ENCODE measurements at places on chromosomes 5 and 9. TPM values are rescaled to one million over a fixed set of nuclear protein-coding genes. Genes with fewer than 3 reads are reported as not detected.

Gene PRSS3
- total RNA-seq, result 326 TPM

Gene OR2K2
- total RNA-seq, result not detected

Gene RORB
- not detected for total RNA-seq

Gene KLHL3
- 5.4 TPM for total RNA-seq

Gene C1QTNF2
- total RNA-seq, result 0.89 TPM

Gene PCDHA11
- 0.19 TPM for total RNA-seq

Gene CEP120
- 12.6 TPM for total RNA-seq

Gene PRKACG
- not detected for total RNA-seq

- no peak for DNase-seq
These were observed 335.7 kb upstream of the IZUMO3 start for GRCh38 chr9:24881361-24881760.

DNA sequence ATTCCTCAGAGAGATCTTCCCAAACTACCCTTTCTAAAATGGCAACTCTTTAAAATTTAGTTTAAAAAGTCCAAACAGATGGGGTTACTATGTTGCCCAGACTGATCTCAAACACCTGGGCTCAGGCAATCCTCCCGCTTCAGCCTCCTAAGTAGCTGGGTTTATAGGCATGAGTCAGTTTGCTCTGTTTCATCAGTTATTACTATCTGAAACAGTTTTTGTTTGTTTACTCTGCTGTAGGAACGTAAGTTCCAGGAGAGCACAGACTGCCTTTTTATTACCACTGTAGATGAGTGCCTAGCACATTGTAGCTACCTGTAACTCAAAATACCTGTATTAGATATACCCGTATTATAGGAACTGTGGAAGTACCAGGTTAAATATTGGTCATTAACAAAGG, 89.4 kb downstream of the UHRF2 start:
- no peak for DNase-seq

DNA sequence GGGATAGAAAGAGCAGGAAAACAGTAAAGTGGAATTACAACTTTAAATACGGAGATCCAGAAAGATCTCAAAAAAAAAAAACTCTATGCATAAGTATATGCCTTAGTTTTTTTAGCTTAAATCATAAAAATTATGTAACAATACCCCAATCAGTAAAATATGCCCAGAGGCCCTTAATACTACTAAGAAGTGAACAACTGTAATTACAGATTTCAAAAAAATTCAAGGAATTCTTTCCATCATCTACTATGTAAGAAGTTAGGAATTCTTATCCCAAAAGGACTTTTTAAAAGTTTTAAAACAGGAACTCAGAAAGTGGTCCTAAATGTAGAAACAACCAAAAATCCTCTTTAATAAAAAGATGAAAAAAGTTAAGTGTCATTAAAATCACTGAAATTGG, 111.3 kb downstream of the SSBP2 start:
- DNase-seq, result no peak

DNA sequence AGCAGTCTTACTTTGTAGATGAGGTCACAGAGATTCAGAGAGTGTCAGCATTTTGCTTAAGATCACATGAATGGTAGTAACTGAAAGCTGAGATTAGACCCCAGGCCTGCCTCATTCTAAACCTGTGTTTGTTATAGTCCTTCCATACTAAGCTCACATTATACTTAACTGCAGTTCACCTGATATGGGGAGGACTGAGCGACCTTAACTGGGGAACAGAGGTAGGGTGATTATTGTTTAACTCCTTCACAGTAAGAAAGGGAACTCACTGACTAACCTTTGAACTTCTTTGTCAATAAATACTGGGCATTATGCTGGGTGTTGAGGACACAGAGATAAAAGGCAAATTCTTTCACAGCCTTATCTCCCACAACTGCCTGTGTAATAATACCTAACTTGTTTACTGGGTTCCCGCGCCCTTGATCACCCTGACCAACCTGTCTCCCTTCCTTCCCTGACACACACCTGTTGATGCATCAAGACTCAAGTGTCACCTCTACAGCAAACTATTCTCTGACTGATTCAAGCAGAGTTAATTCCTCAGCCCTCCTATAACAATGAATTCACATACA, 27.2 kb downstream of the DEPDC1B start:
- peak; percentile 58 for DNase-seq

GRCh38 chr5:58926541-58926935, 343.7 kb downstream of the RAB3C start:
- no peak for DNase-seq

DNA sequence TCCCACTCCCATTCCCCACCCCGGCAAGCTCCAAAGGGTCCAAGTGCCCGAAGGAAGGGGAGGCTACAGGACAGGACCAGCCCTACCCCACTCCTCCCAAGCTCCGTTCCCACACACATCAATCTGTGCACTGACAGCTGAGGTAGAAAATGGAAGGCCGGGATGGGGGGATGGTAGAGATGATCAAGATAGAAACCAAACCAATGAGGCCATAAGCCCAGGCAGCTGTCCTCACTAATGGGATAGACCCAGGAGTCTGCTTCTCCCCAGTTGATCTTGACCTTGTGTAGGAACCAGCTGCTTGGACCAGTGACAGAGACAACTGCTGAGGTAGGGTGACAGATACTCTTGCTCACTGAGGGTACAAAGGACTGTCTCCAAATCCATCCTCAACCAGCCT, 38.6 kb downstream of the B4GALT1 start:
- no peak for DNase-seq

GRCh38 chr9:113139225-113139829, 11.5 kb upstream of the SLC31A2 start:
- DNase-seq, result no peak

GRCh38 chr9:97388721-97389238, 23.1 kb upstream of the TDRD7 start:
- no peak for DNase-seq

DNA sequence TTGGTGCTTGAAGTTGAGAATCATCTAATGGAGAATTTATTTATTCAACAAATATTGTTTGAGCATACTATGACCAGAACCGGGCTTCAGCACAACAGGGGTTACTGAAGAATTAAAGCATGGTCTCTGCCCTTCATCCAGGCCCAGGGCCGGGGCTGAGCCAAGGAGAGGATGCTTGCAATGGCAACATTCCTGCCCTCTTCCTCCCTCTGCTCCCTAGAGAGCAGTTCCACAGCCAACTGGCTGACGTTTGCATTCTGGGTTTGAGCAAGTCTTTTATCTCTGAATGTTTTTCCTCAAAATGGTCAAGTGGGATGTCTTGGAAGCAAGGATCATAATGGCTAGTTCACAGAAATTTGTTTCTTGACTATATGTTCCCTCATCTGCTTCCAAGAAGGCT, 80.7 kb downstream of the GLDC start:
- DNase-seq, result no peak
